GM12891 (cell line): ENCODE measurements at places on chromosomes 13 and 19.

- no peak for DNase-seq
Observed at GRCh38 chr19:45273521-45273855, 22.4 kb downstream of the MARK4 start.

DNA sequence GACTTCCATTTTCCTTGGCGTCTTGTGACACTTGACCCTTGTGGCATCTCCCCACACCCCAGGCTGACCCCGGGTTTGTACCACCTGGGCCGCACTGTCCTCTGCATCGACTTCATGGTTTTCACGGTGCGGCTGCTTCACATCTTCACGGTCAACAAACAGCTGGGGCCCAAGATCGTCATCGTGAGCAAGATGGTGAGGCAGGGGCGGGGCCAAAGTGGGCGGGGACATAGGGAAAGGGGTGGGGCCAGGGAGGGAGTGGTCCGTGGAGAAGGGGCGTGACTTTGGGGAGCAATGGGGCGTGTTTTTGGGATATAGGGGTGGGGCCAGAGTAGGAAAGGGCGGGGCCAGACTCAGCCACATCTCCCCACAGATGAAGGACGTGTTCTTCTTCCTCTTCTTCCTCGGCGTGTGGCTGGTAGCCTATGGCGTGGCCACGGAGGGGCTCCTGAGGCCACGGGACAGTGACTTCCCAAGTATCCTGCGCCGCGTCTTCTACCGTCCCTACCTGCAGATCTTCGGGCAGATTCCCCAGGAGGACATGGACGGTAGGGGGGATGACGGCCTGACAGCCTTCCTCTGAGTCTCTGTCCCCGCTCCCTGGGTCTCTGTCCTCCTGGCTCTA is 42.8 kb downstream of the TRPM4 start:
- no peak for DNase-seq

GRCh38 chr19:40588926-40589569 is 12.1 kb upstream of the LTBP4 start:
- no peak for DNase-seq

GRCh38 chr13:39148513-39148961 is 110.3 kb downstream of the NHLRC3 start:
- no peak for DNase-seq
